Astrocyte (in vitro differentiated cells and primary cell): ENCODE measurements at places on chromosomes 2 and 18. TPM values are rescaled to one million over a fixed set of nuclear protein-coding genes. Genes with fewer than 3 reads are reported as not detected.

Gene EFR3B
- total RNA-seq: 13.3 and 14.7 TPM in 2 replicates

- peaks cover 8% of the 10 kb centered on the region for H3K4me1 ChIP-seq
- H3K27ac ChIP-seq: no peak overlapping the region
- H3K36me3 ChIP-seq: no peaks in the 10 kb centered on the region
- H3K4me3 ChIP-seq: no peak overlapping the region
- no peaks in the 10 kb centered on the region for H3K27me3 ChIP-seq
- DNase-seq: no peak
Observed at GRCh38 chr2:39107156-39107555, 13.7 kb downstream of the SOS1 start.

Gene KCNK3
- 1.9 and 2.3 TPM in 2 replicates for total RNA-seq

DNA sequence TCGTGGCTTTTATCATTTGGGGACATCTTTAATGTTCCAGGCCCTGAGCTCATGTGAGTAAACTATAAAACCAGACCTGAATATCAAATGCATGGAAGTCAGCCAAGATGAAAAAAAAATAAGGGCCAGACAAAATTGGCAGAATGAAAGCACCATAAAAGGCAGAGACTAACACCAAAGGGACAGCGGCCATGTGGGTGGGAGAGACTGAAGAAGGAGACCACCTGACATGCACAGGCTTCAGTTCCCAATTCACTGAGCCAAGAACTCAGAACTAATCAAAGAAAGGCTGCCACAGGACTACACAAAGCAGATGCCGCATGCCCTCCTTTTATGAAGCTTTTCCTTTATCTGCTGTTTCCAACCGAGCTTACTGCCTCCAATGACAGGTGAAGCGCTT is 267.1 kb downstream of the RAD51AP2 start:
- no peak for DNase-seq
- H3K27me3 ChIP-seq: no peaks in the 10 kb centered on the region
- H3K27ac ChIP-seq: no peak overlapping the region

DNA sequence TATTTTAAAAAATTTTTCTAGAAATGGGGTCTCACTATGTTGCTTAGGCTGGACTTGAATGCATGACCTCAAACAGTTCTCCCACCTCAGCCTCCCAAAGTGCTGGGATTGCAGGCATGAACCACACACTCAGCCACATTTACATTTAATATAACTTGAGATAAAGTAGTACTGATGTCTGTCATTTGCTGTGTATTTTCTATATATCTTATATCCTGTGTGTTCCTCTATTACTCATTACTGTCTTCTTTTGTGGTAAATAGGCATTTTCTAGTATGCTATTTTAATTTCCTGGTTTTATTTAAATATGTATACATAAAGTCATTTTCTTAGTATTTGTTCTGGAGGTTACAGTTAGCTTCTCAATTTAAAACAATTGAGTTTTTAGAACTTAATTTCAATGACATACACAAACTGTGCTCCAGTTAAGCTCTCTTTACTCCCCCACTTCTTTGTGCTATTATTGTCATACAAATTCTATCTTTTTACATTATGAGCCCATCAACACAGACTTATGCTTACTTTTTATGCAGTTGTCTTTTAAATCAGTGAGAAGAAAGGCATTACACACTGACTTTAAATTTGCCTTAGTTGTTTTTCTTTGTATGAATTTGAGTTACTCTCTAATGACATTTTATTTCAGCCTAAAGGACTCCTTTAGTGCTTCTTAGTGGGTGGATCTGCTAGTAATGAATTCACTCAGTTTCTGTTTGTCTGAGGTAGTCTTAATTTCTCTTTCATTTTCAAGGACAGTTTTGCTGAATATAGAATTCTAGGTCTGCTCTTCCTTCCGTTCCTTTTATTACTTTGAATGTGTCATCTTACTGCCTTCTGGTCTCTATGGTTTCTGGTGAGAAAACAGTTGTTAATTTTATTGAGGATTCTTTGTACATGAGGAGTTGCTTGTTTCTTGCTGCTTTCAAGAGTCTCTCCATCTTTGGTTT is 6.2 kb upstream of the INPP4A start:
- DNase-seq: no peak
- H3K4me3 ChIP-seq: no peak overlapping the region
- H3K27me3 ChIP-seq: peaks cover 4% of the 10 kb centered on the region
- no peaks in the 10 kb centered on the region for H3K36me3 ChIP-seq

Gene LTBP1
- 29.7 and 30.1 TPM in 2 replicates for total RNA-seq

DNA sequence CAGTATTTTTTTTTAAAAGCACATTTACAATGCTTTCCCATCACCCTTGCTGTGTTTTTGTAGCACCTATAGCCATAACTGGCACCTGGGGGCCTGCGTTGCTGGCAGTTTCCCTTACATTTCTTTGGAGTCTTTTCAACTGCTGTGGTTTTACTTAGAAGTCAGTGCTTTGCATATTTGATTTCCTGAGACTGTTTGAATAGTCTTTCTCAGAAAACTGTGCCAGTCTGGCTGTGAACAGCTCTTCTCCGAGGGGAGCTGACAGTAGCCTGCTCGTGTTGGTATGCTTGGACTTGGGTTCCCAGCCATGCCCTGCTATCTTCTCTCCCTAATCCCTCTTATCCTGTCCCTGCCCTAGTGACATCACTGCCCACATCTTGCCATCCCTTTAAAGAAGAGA is 81.5 kb downstream of the DPP4 start:
- DNase-seq: peak; percentile 12
- H3K27ac ChIP-seq: no peak overlapping the region
- peaks cover 7% of the 10 kb centered on the region for H3K4me1 ChIP-seq
- no peaks in the 10 kb centered on the region for H3K36me3 ChIP-seq
- no peak overlapping the region for H3K4me3 ChIP-seq
- H3K27me3 ChIP-seq: no peaks in the 10 kb centered on the region

Gene PRSS56
- not detected in 2 replicates for total RNA-seq

DNA sequence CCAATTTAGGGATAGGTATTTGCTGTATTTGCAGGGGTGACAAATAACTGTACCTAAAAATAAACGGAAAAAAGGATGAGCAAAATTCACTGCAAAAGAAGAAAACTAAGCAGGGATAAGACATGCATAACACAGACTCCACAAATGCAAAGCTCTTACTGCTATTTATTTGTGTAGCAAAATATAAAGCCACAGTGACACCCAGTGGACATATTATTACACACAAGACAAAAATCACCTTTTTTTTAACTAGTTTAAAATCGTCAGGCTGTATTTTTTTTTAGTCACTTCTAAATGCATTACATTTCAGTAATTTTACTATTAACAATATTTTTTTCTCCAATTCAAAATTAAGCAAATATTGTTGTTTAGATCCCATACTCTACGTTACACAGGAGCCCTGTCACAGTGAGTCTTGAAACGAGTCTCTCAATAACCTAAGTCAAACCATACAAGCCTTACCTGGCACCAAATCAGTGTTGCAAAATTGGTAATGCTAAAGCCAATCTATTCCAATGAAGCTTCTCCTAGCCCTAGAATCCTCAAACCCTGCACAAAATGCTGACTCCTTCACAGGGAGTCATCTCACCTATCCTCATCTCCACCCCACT is 23.7 kb downstream of the METTL4 start:
- H3K36me3 ChIP-seq: no peaks in the 10 kb centered on the region
- H3K4me3 ChIP-seq: no peak overlapping the region
- H3K4me1 ChIP-seq: no peaks in the 10 kb centered on the region
- H3K27me3 ChIP-seq: no peaks in the 10 kb centered on the region

- no peak overlapping the region for H3K27ac ChIP-seq
- peak overlapping the region; percentile 70 for H3K4me3 ChIP-seq
- H3K4me1 ChIP-seq: peaks cover 2% of the 10 kb centered on the region
- H3K27me3 ChIP-seq: no peaks in the 10 kb centered on the region
Observed at GRCh38 chr18:35950628-35950982, 21.9 kb upstream of the RMP24 start.

GRCh38 chr18:10006311-10006893 is 92.6 kb downstream of the VAPA start:
- no peak overlapping the region for H3K4me3 ChIP-seq

Gene AGBL5
- 19.9 and 20.7 TPM in 2 replicates for total RNA-seq

DNA sequence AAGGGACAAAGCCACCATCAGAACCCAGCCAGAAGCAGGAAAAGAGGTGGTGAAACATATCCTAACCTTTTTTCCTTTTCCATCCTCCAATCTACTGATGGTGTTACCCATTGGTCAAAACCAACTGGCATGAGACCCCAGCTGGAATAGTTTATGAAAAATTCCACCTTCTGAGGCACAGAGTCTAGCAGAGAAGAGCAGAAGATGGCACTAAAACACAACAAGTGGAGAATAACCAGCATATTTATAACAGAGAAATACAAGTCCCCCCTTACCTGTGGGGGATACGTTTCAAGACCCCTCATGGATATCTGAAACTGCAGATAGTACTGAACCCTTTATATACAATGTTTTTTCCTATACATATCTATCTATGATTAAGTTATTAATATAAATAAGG is 4.9 kb upstream of the INPP1 start:
- no peak for DNase-seq
- no peak overlapping the region for H3K27ac ChIP-seq
- H3K27me3 ChIP-seq: no peaks in the 10 kb centered on the region
- no peaks in the 10 kb centered on the region for H3K36me3 ChIP-seq
- H3K4me1 ChIP-seq: no peaks in the 10 kb centered on the region

Gene INPP5D
- 8.9 and 14.7 TPM in 2 replicates for total RNA-seq

GRCh38 chr2:70979180-70979488 is 704 bp downstream of the ANKRD53 start:
- no peaks in the 10 kb centered on the region for H3K27me3 ChIP-seq
- H3K27ac ChIP-seq: no peak overlapping the region
- DNase-seq: no peak
- H3K4me3 ChIP-seq: peak overlapping the region; percentile 57
- H3K36me3 ChIP-seq: no peaks in the 10 kb centered on the region

DNA sequence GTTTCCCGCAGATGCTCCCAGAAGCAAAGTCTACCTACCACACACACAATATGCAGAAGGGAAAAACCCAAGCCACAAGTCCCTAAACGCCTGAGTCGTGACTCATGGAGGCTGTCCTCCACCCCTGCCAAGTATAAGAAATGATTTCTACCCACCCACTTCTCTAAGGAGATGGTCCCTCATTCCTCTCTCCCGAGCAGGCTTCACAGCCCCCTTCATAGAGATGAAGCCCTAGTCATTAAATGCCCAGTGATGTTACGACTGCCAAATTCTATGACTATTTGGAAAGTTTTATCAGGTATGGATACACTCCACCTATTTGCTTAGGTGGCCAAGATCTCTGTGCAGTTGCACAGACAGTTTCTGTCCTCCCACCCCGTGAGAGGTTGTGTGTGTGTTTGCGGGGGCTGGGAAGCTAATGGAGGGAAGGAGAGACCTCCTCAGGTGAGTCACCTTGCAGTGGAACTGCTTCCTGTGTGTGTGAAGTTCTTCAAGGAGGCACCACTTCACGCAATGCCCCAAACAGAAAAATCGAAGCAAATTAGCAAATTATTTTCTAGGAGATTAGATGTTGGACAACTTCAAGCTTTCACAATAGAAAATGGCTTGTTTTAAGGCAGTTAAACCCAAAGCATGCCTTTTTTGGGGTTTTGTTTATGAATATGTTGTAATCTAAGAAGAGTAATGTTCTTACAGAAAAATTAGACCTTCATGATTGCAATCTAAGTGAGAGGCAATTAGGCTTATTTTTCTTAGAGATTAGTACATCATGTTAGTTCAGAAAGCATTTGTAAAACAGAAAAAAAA is 175.2 kb downstream of the TGIF1 start:
- H3K4me3 ChIP-seq: peak overlapping the region; percentile 38
- peak; percentile 99 for DNase-seq
- no peaks in the 10 kb centered on the region for H3K36me3 ChIP-seq
- H3K4me1 ChIP-seq: peaks cover 37% of the 10 kb centered on the region

GRCh38 chr2:233974530-233975071 is 57.4 kb downstream of the TRPM8 start:
- no peaks in the 10 kb centered on the region for H3K36me3 ChIP-seq
- no peaks in the 10 kb centered on the region for H3K27me3 ChIP-seq

Gene TRIM54
- total RNA-seq: not detected in 2 replicates

- no peaks in the 10 kb centered on the region for H3K27me3 ChIP-seq
- DNase-seq: peak; percentile 45
- H3K4me3 ChIP-seq: no peak overlapping the region
- H3K36me3 ChIP-seq: no peaks in the 10 kb centered on the region
Observed at GRCh38 chr2:156452971-156453370, 16.8 kb downstream of the GPD2 start.

GRCh38 chr2:55112229-55113031 is 62.2 kb upstream of the RTN4 start:
- peaks cover 45% of the 10 kb centered on the region for H3K4me1 ChIP-seq
- peak; percentile 73 for DNase-seq
- peak overlapping the region; percentile 92 for H3K27ac ChIP-seq
- no peaks in the 10 kb centered on the region for H3K36me3 ChIP-seq
- peak overlapping the region; percentile 20 for H3K4me3 ChIP-seq
- no peaks in the 10 kb centered on the region for H3K27me3 ChIP-seq

DNA sequence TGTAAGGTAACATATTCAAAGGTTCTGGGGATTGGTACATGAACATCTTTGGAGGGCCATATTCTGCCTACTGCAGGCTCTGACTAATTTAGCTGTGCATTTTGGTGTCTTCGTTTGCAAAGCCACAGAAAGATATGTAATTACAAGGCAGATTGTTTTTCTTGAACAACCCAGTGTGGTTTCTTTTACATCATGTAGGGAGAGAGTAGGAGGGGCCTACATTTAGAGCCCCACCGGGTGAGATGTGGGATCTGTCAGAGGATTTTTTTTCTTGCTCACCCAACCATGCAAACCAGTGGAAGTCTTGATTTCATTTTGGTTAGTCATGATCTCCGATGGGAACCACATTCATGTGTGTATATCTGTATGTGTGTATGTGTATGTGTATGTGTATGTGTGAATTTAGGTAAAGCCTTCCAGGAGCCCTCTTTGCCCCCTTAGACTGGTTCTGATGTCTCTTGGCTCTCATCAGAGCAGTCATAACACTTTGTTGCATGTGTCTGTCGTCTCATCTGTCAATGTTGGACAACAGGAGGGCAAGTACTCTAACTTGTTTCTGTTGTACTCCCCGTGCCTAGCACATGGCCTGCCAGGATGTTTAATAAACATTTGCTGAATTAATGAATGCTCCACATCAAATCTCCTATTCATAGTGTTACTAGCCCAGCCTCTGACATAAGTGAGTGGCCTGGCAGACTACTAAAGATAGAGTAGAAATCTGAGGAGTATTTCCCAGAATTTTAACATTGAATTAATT is 239.9 kb downstream of the MTX2 start:
- H3K27ac ChIP-seq: no peak overlapping the region
- H3K4me1 ChIP-seq: no peaks in the 10 kb centered on the region
- DNase-seq: peak; percentile 84

Gene ARHGAP25
- total RNA-seq: 0.30 TPM in 1 of 2 replicates, not detected in the other

DNA sequence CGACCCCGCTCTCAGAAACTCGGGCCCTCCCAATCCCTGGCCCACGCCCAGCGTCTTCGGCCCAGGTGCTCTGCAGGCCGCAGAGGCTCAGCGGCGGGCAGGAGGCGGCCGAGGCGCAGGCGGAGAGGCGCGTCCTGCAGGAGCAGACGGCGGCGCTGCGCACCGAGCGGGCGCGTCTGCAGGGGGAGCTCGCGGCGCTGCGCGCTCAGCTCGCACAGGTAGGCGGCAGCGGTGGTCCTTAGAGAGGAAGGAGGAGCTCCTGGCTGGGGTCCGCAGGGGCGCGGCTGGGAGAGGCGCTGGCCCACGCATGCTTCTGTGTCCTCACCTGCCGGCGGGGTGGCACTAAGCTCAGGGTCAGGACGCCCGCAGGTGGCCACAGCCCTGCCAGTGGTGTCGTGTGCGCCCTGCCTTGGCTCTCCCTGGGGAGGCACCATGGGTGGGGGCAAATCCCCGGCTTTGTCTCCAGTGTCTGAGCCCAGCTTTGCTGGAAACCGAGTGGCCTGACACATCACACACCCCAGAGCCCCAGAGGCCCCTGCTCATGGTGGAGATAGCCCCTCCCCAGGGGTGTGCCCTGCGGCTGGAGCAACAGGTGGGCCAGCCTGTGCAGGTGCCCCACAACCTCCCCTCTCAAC is 14.9 kb upstream of the SNED1 start:
- peak; percentile 41 for DNase-seq
- H3K36me3 ChIP-seq: no peaks in the 10 kb centered on the region
- no peak overlapping the region for H3K27ac ChIP-seq
- H3K4me1 ChIP-seq: no peaks in the 10 kb centered on the region
